ENCODE measurements at places on chromosomes 6 and 20.

DNA sequence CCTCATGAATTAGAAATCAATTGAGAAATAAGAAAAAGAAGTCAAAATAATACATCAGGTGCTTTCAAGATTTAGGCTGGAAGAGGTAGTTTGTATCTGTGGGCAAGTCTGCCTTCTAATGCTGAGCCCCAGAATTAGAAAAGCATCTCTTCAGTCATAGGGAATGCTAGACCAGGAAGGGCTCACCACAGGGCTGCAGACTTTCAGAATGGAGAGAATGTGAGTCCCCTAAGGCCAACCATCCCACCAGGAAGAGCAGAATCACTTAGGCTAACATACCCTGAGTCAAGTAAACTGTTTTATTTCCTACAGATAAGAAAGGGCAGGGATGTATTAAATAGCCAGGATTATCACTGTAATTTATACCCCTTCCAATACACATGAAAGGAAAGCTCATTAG is 510.2 kb downstream of the RNF144B start:
- no peaks in the 10 kb centered on the region for H3K36me3 ChIP-seq
- no peak overlapping the region for H3K27ac ChIP-seq
- H3K27me3 ChIP-seq, result no peaks in the 10 kb centered on the region
- no peak overlapping the region for H3K4me3 ChIP-seq
- no peaks in the 10 kb centered on the region for H3K4me1 ChIP-seq

GRCh38 chr20:45796337-45797065 is 4.7 kb downstream of the DNTTIP1 start:
- no peaks in the 10 kb centered on the region for H3K27me3 ChIP-seq
- peaks cover 25% of the 10 kb centered on the region for H3K4me1 ChIP-seq
- H3K36me3 ChIP-seq, result peaks cover 26% of the 10 kb centered on the region
- no peak overlapping the region for H3K27ac ChIP-seq
- H3K4me3 ChIP-seq, result no peak overlapping the region

DNA sequence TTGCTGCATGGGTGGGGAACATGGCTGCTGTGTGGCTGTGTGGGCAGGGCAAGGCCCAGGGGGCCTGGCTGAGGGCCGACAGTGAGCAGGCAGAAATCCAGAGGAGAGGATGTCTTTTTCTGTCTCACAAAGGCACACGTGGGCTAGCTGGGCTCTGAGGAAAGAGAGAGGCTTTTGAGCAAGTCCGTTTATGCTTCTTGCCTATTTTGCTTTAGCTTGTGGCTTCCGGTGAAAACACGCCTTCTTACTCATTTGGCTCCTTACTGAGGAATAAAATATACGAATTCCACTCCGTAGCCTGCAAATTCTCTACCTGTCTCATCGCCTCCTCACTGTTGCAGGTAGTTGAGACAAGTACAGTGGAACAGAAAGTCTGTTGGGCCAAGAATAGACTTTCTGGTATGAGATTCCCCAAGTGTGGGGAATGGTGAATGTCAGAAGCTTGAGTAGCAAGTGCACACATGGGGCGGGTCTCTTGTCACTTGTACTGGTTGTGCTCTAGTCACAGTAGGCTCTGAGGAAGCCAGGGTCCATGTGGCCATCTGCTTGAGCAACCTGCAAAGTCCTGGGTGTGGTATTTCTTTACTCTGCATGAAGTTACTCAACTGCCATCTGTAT is 28.4 kb downstream of the WRNIP1 start:
- peak overlapping the region; percentile 55 for H3K27ac ChIP-seq
- H3K4me1 ChIP-seq, result peaks cover 16% of the 10 kb centered on the region
- no peak for DNase-seq
- H3K27me3 ChIP-seq, result no peaks in the 10 kb centered on the region

DNA sequence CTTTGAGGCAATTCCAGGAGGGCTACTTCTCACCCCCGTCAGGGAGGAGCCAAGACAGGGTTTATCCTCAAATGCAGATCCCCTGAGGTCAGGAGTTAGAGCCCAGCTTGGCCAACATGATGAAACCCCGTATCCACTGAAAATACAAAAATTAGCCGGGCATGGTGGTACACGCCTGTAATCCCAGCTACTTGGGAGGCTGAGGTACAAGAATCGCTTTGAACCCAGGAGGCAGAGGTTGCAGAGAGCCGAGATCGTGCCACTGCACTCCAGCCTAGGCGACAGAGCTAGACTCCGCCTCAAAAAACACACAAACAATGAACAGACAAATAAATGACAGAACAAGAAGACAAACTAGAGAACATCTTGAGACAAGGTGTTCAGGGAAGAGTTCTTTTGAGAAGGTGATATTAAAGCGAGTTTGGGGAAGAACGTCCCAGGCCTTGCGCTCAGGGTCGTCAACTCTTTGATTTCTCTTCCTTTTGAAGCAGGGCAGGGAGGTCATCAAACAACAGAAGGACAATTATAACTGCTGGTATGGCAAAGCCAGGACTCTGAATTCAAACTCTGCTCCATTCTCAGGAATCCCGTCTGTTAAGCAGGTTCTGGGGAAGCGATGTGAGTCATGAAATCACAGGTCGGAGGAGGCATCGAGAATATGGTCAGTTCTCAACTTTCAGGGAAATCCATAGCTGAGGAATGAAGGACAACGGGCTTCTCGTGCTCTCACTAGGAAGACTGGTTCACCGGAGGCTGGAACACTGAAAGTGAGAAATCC is 1.4 kb upstream of the RALY start:
- no peaks in the 10 kb centered on the region for H3K27me3 ChIP-seq
- DNase-seq, result no peak

GRCh38 chr6:156876302-156876701 is 99.1 kb downstream of the ARID1B start:
- H3K36me3 ChIP-seq, result peaks cover 14% of the 10 kb centered on the region
- H3K27me3 ChIP-seq, result no peaks in the 10 kb centered on the region
- no peak overlapping the region for H3K27ac ChIP-seq
- H3K4me3 ChIP-seq, result no peak overlapping the region

DNA sequence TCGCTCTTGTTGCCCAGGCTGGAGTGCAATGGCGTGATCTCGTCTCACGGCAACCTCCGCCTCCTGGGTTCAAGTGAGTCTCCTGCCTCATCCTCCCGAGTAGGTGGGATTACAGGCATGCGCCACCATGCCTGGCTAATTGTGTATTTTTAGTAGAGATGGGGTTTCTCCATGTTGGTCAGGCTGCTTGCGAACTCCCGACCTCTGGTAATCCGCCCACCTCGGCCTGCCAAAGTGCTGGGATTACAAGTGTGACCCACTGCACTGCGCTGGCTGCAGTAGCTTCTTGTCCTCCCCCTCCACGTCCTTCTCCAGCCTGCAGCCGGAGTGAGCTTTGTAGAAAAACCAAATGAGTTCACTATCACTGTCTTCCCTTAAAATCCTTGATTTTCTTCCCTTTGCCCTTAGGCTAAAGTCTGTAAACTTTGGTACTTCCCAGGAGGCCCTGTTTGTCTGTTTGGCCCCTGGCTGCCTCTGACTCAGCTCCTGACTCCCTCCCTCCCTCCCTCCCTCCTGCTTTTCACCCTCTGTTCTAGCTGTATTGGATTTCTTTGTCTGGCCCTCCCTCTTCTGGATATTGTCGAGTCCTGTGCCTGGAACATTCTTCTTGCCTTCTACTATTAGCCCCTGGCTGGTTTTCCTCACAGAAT is 12.9 kb downstream of the PARD6B start:
- peaks cover 9% of the 10 kb centered on the region for H3K36me3 ChIP-seq
- DNase-seq, result no peak
- peaks cover 8% of the 10 kb centered on the region for H3K4me1 ChIP-seq
- H3K4me3 ChIP-seq, result no peak overlapping the region
- H3K27me3 ChIP-seq, result no peaks in the 10 kb centered on the region

DNA sequence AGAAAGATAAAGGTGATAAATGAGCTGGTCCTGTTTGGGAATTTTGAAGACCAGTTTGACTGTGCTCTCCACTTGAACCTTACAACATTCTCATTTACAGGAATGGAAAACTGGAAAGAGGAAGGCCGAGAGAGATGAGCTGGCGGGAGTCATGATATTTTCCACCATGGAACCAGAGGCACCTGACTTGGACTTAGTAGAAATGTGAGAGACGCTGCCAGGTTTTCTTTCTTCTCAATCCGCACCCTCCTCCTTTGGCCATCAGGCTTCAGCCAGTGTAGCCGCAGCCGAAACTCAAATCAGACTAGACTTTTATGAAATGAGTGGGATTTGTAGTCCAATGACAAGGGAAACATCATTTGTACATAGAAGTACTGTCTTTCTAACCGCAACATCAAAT is 54.7 kb upstream of the SYNJ2 start:
- DNase-seq, result no peak
- H3K27me3 ChIP-seq, result no peaks in the 10 kb centered on the region
- peaks cover 37% of the 10 kb centered on the region for H3K36me3 ChIP-seq
- no peaks in the 10 kb centered on the region for H3K4me1 ChIP-seq
- H3K4me3 ChIP-seq, result no peak overlapping the region
- no peak overlapping the region for H3K27ac ChIP-seq

GRCh38 chr6:2266031-2266795 is 20.8 kb upstream of the GMDS start:
- peaks cover 35% of the 10 kb centered on the region for H3K36me3 ChIP-seq
- H3K27me3 ChIP-seq, result no peaks in the 10 kb centered on the region
- no peak overlapping the region for H3K27ac ChIP-seq
- H3K4me1 ChIP-seq, result peaks cover 3% of the 10 kb centered on the region
- no peak for DNase-seq
- no peak overlapping the region for H3K4me3 ChIP-seq

DNA sequence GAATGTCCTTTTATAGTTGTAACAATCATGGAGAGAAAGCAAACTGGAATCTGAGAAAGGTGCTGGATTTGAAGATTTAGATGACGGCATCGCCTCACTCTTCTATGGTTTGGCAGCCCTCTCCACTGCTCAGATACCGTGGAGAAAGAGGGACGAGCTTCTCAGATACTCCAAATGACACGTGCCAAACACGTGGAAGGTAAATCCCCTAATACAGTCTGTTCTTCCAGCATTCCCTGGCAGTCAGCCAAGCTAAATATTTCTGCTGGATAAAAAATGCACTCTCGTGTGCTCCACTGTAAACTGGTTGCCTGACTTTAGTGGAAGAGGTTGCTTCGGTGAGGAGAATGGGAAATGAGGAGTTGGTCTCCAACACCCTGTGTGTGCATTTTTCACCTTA is 16.7 kb upstream of the PRDM1 start:
- no peaks in the 10 kb centered on the region for H3K27me3 ChIP-seq
- H3K4me3 ChIP-seq, result no peak overlapping the region
- H3K27ac ChIP-seq, result no peak overlapping the region
- DNase-seq, result no peak

DNA sequence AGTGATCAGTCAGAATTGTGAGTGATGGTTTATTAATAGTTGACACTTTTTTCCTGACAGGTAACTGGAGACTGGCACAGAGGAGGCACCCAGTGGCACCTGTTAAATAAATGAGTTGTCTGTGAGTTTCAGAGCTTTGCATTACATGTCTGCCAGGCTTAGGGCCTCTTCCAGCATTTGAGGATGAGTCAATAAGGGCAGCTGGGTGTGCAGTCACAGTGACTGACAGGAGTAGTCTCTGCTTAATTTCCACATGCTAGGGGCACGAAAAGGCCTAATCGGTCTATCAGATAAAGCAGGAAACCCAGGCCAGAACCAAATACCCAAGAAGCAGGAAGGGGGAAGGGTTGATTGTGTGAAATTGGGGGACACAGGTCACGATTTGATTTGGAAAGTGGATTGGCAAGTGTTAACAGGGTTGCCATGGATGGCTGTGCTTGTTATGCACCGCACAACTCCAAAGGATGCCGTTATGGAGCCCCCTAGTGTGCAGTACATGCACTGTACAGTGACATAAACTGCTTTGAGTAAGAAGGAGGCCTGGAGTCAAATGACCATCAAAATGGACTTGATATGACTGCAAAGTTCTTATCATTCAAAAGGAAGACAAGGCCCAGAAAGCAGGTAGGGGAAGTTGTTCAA is 111.9 kb upstream of the GGTLC1 start:
- peaks cover 6% of the 10 kb centered on the region for H3K27me3 ChIP-seq
- peaks cover 2% of the 10 kb centered on the region for H3K4me1 ChIP-seq
- no peaks in the 10 kb centered on the region for H3K36me3 ChIP-seq

- H3K27ac ChIP-seq, result peak overlapping the region; percentile 46
- H3K36me3 ChIP-seq, result peaks cover 9% of the 10 kb centered on the region
- peaks cover 31% of the 10 kb centered on the region for H3K4me1 ChIP-seq
- DNase-seq, result no peak
- H3K27me3 ChIP-seq, result no peaks in the 10 kb centered on the region
- H3K4me3 ChIP-seq, result no peak overlapping the region
These were observed 77.2 kb downstream of the OR2B2 start for GRCh38 chr6:27834879-27835549.

GRCh38 chr20:51573576-51574243 is 31.2 kb upstream of the NFATC2 start:
- H3K27ac ChIP-seq, result no peak overlapping the region
- no peaks in the 10 kb centered on the region for H3K36me3 ChIP-seq
- peaks cover 6% of the 10 kb centered on the region for H3K27me3 ChIP-seq
- no peak for DNase-seq
- H3K4me1 ChIP-seq, result no peaks in the 10 kb centered on the region

DNA sequence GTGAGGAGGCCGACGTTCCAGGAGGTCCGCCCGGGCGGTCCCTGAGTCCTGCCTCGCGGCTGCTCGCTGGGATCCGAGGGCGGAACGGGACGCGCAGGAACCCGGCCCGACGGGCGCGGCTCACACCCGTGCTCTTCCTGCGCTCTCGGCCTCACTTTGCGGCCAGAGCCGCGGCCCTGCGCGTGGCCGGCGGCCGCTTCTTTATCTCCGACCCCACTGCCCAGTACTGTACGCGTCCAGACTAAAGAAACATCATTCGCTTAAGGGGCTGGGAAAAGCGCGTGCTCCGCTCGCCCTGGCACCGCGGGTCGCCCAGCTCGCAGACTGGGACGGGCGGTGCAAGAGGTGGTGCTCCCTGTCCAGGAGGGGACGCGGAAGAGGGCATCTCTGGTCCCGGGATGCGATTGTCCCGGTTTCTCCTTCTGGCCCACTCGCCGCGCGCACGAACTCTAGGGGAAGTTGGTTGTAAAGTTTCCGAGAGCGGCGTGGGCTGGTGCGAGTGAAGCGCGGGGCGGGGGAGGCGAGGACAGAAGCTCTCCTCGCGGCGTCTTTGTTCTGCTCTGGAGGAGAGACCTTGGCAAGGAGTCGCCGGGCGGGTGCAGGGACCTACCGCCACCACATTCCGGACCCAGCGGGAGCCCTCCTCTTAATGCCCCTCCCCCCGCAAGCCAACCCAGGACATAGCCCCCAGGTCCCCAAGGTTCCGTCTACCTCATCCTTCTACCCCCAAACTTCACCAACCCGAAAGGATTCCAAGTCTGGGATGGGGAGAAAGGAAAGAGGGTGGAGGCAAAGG is 71.0 kb downstream of the SOX4 start:
- H3K4me1 ChIP-seq, result peaks cover 15% of the 10 kb centered on the region
- H3K4me3 ChIP-seq, result no peak overlapping the region
- H3K27me3 ChIP-seq, result peaks cover 30% of the 10 kb centered on the region
- H3K36me3 ChIP-seq, result peaks cover 2% of the 10 kb centered on the region

GRCh38 chr6:150152891-150153876 is 10.3 kb downstream of the PPP1R14C start:
- no peak overlapping the region for H3K4me3 ChIP-seq
- no peak overlapping the region for H3K27ac ChIP-seq
- DNase-seq, result no peak
- peaks cover 26% of the 10 kb centered on the region for H3K27me3 ChIP-seq

- no peak for DNase-seq
- peak overlapping the region; percentile 98 for H3K27ac ChIP-seq
These were observed 9.1 kb downstream of the RBM38 start for GRCh38 chr20:57400231-57400701.

- no peaks in the 10 kb centered on the region for H3K27me3 ChIP-seq
- H3K36me3 ChIP-seq, result peaks cover 19% of the 10 kb centered on the region
- DNase-seq, result no peak
- no peak overlapping the region for H3K27ac ChIP-seq
- peaks cover 18% of the 10 kb centered on the region for H3K4me1 ChIP-seq
These were observed 104.9 kb downstream of the FOXO3 start for GRCh38 chr6:108665495-108666196.

GRCh38 chr20:4437131-4437530 is 284.6 kb upstream of the PRND start:
- DNase-seq, result no peak
- peaks cover 9% of the 10 kb centered on the region for H3K27me3 ChIP-seq
- no peak overlapping the region for H3K27ac ChIP-seq
- H3K36me3 ChIP-seq, result no peaks in the 10 kb centered on the region
